Muscle of back (tissue), 13 donors: ENCODE measurements at places on chromosomes 7 and 10. TPM values are rescaled to one million over a fixed set of nuclear protein-coding genes. Genes with fewer than 3 reads are reported as not detected.
A peak's percentile ranks its signal among the peaks of the same experiment; 100 is the strongest.

The STAG3 gene
- 19.7 TPM for polyA plus RNA-seq

The ATOH7 gene
- polyA plus RNA-seq: not detected

The ZDHHC4 gene
- polyA plus RNA-seq: 46.2 TPM

The UTF1 gene
- polyA plus RNA-seq: not detected

The NCOA4 gene
- polyA plus RNA-seq: 144 TPM

The PSAP gene
- polyA plus RNA-seq: 476 TPM

The DCLRE1C gene
- polyA plus RNA-seq: 11.2 TPM

The C10orf67 gene
- 0.18 TPM for polyA plus RNA-seq

The TMEM130 gene
- 8.5 TPM for polyA plus RNA-seq

The NEUROG3 gene
- not detected for polyA plus RNA-seq

The STEAP1B gene
- 2.0 TPM for polyA plus RNA-seq

The SYCE1 gene
- polyA plus RNA-seq: 0.20 TPM

The OR2A5 gene
- not detected for polyA plus RNA-seq

The KCP gene
- 1.5 TPM for polyA plus RNA-seq

The TRPV5 gene
- not detected for polyA plus RNA-seq

The AMZ1 gene
- 0.11 TPM for polyA plus RNA-seq

The PCLO gene
- 0.39 TPM for polyA plus RNA-seq

The C10orf143 gene
- polyA plus RNA-seq: 4.1 TPM

DNA sequence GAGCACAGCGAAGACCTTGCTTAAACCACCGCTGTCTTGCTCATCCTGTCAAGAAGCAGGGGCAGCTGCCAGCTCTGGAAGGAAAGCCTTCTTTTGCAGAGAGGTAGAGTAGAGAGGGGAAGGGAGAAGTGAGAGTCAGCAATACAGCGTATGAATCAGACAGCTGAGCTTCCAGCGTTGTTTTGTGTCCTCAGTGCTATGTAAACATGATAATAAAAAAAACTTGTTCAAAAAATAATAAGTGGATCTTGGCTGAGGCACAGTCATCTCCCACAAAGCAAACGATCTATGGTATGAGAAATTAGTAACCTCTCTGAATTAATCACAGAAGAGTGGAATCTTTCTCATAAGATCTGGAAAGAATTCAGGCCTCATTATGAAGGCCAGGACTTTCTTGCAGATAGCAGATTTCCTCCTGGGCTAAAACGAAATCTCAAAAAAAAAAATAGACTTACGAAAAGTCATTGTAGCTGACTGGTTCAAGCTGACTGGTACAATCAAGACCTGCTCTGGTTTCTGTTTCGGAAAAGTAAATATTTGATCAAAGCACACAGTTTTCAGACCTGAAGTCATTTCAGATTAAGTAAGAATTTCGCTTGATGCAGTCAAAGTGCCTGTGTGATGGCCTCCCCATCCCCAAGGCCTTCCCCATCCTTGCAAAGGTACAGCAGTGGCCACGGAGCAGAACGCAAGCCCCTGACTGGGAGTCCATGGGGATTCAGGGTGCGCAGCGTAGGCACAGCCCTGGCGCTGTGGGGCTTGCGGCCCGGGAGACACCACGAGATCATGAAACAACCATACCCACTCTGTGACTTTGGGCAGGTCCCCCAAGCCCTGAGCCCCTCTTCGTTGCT, 29.4 kb downstream of the CHST15 start:
- no peak for DNase-seq

GRCh38 chr10:126036515-126036914, 140.2 kb downstream of the FANK1 start:
- DNase-seq: no peak

GRCh38 chr10:22367471-22367870, 22.2 kb downstream of the SPAG6 start:
- DNase-seq: no peak

DNA sequence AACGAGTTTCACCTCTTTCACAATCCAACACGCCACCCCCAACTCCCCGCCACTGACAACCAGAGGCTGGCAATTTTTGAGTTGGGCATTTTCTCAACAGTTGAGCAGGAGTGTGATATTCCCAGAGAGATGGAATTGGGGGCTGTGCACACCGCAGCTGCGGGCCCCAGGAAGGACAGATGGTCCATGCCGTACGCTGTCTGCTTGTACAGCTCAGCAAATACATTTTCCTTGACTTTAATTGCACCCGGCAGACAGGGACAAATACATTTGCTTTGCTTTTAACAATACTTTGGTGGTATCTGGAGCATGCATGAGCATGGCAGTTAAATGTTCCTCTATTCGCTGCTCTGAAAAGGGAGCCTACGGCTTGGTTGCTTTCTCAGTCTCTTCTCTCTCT, 354.2 kb upstream of the DPP6 start:
- DNase-seq: no peak

GRCh38 chr7:142690554-142691182, 58.6 kb upstream of the PRSS1 start:
- no peak for DNase-seq

GRCh38 chr10:71877821-71878220, 26.8 kb upstream of the PSAP start:
- no peak for DNase-seq

GRCh38 chr10:50384238-50384637, 132.9 kb upstream of the ASAH2 start:
- no peak for DNase-seq

- no peak for DNase-seq
Measured at GRCh38 chr10:97737770-97738265, 890 bp downstream of the ZFYVE27 start.

GRCh38 chr10:49080071-49080470, 35.3 kb downstream of the VSTM4 start:
- no peak for DNase-seq

DNA sequence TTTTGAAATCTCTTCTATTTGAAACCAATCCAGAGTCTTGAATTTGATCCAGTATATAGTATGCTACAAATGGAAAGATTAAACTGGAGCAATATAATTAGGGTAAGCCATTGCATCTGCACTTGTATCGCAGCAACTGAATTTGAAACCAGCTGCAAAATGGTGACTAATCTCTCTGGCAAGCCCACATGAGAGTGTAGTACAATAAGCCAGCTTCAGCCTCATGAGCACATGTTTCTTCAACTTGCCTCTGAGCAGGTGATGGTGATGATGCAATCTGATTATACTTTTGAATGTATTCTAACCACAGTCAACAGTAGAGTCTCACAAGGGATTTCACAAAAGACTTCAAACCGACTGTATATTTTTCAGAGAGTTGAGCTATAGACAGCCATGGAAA, 829 bp upstream of the RPA3 start:
- peak; percentile 89 for DNase-seq

- no peak for DNase-seq
Measured at GRCh38 chr7:33487998-33488682, 358.8 kb downstream of the BBS9 start.

DNA sequence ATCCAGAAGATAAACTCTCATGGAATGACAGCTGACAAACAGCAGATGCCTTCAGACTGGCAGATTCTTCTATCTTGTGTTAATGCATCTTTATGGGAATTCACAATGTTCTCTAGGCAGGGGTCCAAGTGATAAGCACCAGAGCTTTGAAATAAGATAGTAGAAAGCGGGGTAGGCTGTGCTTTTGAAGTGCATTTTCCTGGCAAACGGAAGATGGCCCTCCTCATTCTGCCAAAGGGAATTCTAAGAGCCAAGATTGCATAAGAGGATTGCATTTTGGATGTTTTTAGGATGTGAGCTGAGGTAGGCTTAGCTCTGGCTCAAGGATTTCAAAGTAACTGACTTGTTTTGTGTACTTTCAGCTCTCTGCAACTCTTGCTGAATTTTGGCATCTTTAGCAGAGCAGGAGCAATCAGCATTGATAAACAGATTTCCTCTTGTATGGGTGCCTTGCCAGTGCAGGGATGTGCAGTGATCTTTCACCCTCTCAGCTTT, 298.5 kb upstream of the KLF6 start:
- peak; percentile 36 for DNase-seq

GRCh38 chr10:126242397-126243260, 145.6 kb downstream of the ADAM12 start:
- peak; percentile 95 for DNase-seq

DNA sequence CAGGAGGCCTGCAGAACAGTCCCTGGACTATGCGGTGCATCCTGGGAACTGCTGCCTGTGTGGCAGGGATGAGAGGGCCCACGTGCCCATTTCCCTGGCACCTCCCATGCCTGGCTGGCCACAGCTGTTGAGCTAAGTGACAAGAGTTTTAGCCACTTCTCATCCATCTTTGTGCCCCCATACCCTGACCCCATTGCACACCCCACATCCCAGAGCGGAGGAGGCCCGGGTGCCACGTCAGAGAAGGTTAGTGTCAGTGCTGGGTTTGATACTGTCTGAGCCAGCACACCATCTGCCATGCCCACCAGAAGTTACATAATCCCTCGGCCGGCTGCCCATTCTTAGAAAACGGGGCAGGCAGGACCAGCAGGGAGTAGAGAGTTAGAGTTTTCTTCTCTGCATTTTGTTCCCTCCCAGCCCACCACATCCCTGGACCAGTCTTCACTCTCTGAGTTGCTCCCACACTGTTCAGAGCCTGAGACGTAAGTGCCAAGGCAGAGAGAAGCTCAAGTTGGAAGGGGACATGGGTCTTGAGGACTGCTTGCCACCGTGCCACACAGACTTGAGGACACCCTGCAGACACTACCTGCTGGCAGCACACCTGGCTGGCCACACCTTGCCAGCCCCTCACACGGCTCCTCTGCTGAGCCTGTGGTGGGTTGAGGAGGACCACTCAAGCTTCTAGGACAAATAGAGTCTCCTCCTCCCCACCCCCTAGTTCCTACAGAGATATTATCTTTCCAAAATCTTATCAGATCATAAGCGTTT, 13.1 kb downstream of the UNC5B start:
- DNase-seq: peak; percentile 46

DNA sequence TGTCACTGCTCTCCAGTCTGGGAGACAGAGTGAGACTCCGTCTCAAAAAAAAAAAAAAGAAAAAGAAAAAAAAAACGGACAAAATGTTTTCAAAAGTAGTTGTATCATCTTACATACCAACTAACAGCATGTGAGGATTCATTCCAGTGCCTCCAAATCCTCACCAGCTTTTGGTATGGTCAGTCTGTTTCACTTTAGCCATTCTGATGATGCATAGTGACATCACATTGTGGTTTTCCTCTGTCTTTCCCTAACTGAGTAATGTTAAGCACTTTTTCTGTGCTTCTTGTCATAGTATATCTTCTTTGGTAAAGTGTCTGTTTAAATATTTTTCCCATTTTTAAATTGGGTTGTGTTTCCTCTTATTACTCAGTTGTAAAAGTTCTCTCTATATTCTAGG, 251.4 kb upstream of the CTBP2 start:
- DNase-seq: peak; percentile 80

GRCh38 chr7:17446340-17446739, 147.9 kb downstream of the AHR start:
- no peak for DNase-seq

DNA sequence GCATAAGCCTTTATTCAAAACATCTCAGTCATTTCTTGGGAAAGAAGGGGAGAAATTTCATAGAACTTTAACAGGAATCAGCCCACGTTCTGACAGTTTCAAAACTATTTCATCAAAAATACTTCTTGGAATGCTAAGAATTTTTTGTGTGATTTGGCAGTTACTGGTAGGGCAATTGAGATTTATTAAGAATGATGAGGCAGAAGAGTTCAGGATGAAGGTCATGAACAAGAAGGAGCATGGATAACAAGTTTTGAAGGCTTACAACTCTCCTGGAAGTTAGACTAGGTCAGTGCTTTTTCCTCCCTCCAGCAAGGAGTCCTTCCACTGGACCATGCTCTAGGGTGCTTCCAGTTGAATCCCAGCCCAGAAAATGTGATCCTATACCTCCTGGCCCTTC, 569.9 kb downstream of the ANKRD7 start:
- no peak for DNase-seq

GRCh38 chr10:14665865-14666857, 108.5 kb downstream of the FAM107B start:
- DNase-seq: no peak

DNA sequence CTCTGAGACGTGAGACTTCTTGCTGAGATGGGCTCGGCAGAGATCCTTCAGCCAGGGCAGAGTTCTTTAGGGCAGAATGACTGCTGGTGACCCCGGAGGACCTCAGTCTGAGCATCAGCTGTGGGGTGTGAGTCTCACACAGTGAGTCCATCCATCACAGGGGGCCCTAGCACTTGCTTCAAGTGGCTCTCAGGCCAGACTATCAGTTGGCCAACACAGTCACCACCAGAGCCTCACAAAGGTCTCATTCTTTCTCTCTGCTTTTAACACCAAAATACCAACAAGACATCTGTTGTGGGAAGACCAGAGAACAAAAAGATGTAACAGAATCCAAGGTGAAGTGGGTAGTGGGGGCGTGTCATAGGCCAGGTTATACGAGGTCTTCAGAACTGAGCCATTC, 345.6 kb upstream of the NRP1 start:
- DNase-seq: no peak

DNA sequence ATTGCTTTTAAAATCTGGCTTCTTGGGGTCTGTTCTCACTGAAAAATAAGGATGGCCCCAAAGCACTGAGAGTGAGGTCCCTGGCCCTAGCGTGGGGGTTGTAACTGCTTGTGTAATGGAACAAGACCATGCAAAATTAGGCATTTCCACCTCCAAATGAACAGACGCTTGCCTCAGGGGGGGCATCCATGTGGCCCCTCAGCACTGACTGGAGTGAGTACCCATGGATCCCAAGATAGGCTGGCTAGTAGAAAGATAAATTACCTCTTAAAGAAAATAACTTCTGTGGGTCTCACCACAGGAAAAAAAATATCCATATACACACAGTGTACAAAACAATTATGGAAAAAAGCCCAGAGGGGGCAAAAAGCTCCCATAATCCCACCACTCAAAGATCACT, 15.2 kb upstream of the CPA1 start:
- DNase-seq: no peak
